ENCODE measurements at places on chromosomes 2 and 18.

GRCh38 chr18:49655266-49656072 lies 93.6 kb downstream of the LIPG start:
- DNase-seq: no peak

DNA sequence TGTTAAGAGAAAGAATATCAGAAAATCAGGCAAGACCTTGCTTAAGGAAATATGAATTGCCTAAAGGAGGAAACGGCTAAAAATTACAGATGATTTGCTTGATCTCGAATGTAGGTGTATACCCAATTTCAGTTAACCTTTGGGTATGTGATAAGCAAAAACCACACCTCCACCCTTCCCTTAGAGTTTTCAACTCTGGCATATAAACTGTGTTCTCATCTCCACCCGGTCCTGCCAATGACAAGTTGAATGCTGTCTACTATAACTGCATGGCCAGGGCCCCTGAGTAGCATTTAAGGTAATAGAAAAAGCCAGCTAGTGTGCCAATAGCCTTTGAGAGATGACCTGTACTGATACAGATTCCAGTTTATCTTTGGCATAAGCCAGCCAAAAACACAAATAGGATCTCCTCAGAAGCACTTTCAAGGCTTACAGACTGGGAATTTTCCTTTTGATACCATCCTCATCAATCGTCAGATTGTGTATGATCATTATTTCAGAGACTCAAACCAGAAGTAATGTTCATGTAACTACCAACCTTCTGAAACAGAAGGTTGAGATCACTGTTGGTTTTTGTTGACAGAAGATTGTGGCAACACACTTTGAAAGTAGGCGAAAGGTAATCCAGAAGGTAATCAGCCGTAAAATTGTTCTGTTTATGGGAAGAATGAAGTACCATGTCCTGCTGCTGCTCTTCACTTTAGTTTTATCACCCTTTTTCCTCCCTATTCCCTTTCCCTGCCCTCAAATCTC lies 163.1 kb downstream of the GFPT1 start:
- no peak for DNase-seq

DNA sequence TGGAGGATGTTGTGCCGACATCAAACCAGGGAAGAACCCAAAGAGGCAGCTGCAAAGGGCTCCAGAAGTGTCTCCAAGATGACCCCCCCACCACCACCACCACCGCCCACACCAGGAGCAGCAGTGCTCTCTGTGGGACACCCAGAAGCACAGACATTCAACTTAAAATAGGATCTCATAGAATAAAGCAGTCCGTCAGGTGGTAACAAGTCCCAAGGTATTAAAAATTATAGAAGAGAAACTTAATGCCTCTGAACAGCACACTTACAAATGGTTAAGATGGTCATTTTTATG lies 155.5 kb upstream of the ID2 start:
- DNase-seq: no peak

DNA sequence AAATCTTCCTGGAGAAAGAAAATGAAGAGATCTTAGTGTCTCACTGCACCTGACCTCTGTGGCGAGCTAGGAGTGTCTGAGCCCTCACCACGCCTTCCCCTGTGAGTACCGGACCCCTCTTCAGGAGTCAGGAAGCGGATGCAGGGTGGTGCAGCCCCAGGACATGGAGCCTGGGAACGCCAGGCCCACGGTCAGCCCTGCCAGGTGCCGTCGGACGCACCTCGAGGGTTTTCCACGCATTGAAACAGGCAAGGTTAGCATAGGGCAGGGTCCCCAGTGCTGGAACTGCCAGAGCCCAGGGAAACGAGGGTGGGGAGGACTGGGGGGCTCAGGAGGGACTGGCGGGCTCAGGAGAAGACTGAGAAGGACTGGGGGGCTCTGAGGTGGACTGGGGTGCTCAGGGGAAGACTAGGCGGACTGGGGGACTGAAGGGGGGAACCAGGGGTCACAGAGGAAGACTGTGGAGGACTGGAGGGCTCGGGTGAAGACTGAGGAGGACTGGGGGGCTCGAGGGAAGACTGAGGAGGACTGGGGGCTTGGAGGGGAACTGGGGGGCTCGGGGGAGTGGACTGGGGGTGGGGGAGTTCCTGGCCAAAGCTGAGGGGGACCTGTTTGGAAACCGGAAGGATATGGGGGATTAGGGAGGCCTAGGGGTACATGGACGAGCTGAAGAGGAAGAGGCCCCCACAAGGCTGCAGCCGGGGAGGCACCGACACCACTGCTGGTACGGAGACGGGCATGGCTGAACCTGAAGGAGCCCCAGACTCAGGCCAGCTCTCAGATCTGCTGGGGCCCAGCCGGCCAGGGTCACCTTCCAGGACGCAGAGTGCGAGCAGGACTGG lies 65.2 kb upstream of the SNTG2 start:
- no peak for DNase-seq

- no peak for DNase-seq
Measured at GRCh38 chr2:60366135-60366712, 187.2 kb downstream of the BCL11A start.

DNA sequence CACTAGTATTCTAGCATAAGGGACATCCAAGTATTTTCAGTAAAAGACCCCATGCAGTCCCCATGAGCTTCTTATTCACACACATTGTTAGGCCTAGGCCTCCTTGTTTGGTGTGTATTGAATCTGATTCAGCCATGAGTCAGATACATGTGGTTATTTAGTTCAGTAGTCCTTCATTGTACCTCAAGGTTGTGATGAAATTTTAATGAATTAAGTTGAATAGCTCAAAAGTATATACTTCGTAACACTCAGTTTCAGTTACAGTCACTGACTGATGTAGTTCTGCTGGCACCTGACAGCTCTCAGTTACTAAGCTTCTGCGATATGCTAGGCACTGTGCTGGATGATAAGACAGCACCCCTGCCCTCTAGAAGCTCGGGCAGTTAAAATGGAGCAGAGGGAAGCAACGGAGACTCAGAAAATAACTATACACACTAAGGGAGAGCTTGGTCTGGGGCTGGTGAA lies 86.4 kb downstream of the XRCC5 start:
- peak; percentile 36 for DNase-seq

GRCh38 chr2:68888038-68888704 lies 17.0 kb upstream of the BMP10 start:
- DNase-seq: no peak

DNA sequence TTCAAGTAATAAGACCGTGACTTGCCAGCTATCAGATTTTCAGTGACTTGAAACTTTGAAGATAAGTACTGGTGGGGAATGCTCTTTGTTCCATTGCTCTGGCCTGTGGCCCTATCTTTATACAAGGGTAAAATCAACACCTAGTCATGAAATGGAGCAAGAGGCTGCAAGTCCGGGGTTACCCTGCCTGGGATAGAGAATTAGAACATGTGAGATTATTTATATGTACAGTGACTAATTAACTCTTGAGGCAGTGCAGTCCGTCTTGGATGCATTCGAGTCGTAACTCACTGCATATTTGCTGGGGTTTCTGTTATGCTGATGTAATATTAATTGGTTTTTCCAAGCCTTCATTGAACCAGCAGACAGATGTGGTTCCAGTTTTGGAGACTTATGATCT lies 105.8 kb upstream of the LYPD6 start:
- DNase-seq: no peak

DNA sequence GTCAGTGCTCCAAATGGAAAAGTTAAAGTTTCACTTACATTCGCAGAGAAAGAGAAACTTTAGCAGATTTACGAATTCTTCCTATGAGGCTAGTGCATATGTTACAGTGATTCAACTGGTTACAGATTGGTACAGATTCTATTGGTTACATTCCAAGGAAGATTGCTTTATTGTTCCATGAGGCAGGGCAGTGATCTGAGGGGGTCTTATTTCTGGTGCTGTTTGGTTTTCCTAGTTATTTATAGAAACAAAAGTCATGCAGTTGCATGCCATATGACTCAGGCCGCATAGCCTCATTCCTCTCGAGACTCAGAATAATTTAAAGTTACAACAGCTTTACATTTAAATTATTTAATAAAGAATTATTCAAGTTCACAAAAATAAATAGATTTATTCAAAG lies 385.4 kb upstream of the SYT4 start:
- DNase-seq: no peak

GRCh38 chr2:234395891-234396420 lies 100.9 kb downstream of the ARL4C start:
- no peak for DNase-seq

- no peak for DNase-seq
Measured at GRCh38 chr2:137467246-137467862, 496.9 kb upstream of the HNMT start.

DNA sequence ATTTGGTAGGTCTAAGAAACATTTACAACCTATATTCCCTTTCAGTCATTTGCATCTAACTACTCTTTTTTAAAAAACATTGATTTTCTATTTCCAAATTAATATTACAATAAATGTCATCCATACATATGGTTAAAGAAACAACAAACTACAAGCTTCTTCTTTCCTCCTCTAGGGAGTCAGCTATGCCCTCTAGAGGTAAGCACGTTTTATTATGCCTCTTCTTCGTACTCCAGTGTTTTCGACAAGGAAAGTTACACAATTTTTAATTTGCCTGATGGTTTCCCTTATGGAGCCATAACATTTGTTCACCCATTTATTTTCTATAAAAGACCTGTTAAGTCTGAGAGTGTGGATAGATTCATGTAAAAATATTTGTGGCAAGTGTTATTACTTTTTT lies 183.4 kb upstream of the CDH7 start:
- DNase-seq: no peak

- DNase-seq: no peak
Measured at GRCh38 chr2:207115715-207116364, 49.9 kb downstream of the KLF7 start.

DNA sequence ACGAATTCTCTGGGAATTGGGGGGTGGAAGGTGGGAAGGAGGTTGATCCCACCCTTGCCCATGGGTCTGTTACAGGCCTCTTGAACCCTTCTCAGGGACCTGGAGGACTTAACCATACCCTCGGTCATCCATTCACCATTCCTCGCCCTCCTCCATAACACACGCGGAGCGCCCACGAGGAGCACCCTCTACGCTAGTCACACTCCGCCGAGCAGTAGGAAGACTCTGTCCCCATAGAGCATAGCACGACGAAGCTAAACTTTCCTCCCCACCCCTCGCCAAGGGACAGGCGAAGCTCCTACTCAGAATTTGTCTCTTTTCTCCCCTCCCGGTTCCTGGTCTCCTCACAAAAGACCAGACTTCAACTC lies 611 bp upstream of the ITSN2 start:
- no peak for DNase-seq

DNA sequence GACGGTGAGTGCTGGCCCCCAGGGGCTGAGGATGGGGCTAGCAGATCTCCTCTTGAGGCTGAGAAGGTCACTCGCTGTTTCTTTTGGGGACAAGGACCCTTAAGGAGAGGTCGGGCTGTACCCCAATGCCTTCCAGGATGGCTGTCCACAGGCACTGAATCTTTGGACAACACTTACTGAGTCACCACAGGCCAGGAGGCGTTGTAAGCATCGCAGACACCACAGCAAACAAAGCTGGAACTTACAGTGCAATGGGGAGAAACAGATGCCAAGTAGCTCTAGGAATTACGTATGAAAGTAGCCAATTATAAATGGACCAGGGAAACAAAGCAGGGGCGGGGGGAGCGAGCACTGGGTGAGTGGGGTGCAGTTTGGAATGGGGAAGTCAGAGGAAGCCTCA lies 219.8 kb downstream of the GLI2 start:
- no peak for DNase-seq

- no peak for DNase-seq
Measured at GRCh38 chr18:75530566-75531211, 103.2 kb upstream of the SMIM21 start.

- no peak for DNase-seq
Measured at GRCh38 chr2:198117406-198118041, 313.1 kb downstream of the PLCL1 start.

DNA sequence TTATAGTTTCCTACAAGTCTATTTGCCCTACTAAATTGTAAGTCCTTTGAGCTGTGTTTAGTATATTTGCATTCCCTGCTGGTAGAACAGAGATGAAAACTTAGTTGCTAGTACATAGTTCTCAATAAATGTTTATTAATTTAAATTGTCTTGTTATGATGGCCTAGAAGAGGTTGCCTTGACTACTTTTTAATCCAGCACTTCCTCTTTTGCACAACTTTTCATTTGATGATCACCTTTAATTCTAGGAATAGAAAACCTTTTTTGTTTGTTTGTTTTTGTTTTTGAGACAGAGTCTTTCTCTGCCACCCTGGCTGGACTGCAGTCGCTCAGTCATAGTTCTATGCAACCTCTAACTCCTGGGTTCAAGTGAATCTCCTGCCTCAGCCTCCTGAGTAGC lies 6.7 kb downstream of the CFAP36 start:
- DNase-seq: no peak

DNA sequence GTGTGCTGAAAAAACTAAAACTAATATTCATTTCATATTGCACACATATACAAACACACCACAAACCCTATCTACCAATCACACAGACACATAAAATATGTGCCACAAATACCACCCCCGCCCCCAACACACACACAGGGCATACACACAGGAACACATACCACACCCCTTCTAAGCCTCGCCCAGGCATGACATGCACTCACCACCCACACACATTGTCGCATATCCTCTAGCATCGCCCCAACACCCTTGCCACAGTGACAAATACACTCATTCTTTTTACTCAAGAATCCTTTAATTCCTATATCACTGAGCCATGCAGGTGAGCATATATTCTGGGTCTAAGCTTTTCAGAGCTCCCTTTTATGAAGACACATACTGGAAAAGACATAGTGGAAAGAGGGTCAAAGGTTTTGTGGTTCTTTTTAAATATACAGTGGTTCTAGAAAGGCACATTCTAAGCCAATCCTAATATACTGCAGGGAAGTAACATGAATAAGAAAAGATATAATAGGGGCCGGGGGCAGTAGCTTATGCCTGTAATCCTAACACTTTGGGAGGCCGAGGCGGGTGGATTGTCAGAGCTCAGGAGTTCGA lies 24.5 kb upstream of the LCLAT1 start:
- DNase-seq: peak; percentile 90

DNA sequence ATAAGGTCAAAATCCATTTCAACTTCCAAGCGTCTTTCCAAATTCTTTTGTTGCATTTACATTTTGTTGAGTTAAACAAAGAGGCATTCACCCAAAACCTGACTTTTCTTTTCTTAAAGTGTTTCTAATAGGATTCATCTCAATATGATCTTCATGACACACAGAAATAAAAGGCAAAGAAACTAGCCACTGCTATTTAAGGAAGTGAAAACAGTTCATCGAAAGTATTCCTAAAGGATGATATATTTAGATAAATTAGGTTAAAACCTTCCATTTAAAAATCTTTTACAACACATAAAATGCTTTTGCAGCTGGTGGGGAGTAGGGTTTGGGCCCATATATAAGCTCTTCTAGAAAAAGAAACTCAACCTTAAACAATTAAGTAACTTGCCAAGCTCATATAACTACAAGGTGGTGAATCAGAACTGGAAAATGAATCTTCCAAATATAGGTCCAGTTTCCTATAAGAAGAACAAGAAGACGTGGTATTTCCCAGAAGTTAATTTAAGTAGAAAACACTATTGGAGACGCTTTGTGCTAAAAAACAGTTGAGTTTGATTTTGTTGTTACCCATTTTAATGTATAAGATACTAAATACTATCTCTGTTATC lies 336.0 kb upstream of the HNRNPA3 start:
- no peak for DNase-seq

- no peak for DNase-seq
Measured at GRCh38 chr2:40204268-40204667, 247.6 kb downstream of the SLC8A1 start.

All from stimulated activated CD4-positive, alpha-beta T cell treated with anti-CD3 and anti-CD28 coated beads, Interleukin-4, amount 100 ng/mL, for 24 hours (primary cell).